ENCODE measurements at places on chromosomes 6 and 20. TPM values are rescaled to one million over a fixed set of nuclear protein-coding genes. Genes with fewer than 3 reads are reported as not detected.

CGA gene
- not detected for total RNA-seq

GNMT gene
- 4.3 TPM for total RNA-seq

MEI4 gene
- not detected for total RNA-seq

DNA sequence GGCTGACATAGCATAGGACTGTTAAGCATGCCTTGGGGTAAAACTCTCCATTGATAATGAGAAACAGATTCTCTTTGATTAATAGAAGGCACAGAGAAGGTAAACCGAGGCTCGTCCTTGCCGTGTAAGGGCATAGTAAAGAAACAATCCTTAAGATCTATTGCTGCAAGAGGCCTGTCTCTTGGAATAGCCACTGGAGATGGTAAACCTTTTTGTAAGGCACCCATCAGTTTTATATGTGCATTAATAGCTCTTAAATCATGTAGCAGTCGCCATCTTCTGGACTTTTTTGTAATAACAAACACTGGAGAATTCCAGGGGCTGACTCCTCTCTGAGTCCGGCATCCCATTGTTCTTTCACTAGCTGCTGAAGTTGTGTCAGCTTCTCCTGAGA is 8.4 kb upstream of the ABHD12 start:
- no peak overlapping the region for H3K4me3 ChIP-seq
- peak; percentile 66 for DNase-seq
- H3K27me3 ChIP-seq = no peaks in the 10 kb centered on the region
- H3K27ac ChIP-seq = no peak overlapping the region
- H3K4me1 ChIP-seq = no peaks in the 10 kb centered on the region

GRCh38 chr6:161274488-161274858 is 612 bp upstream of the AGPAT4 start:
- peak overlapping the region; percentile 61 for H3K4me3 ChIP-seq
- H3K36me3 ChIP-seq = no peaks in the 10 kb centered on the region
- no peak overlapping the region for H3K27ac ChIP-seq
- H3K27me3 ChIP-seq = no peaks in the 10 kb centered on the region
- H3K4me1 ChIP-seq = peaks cover 11% of the 10 kb centered on the region

GRCh38 chr20:62819494-62820174 is 2.8 kb downstream of the COL9A3 start:
- H3K4me1 ChIP-seq = peaks cover 50% of the 10 kb centered on the region
- peaks cover 38% of the 10 kb centered on the region for H3K27me3 ChIP-seq
- H3K27ac ChIP-seq = peak overlapping the region; percentile 9
- no peak overlapping the region for H3K4me3 ChIP-seq

GRCh38 chr20:61771805-61772350 is 293.8 kb downstream of the TAF4 start:
- no peak overlapping the region for H3K4me3 ChIP-seq
- no peaks in the 10 kb centered on the region for H3K27me3 ChIP-seq
- no peaks in the 10 kb centered on the region for H3K36me3 ChIP-seq
- no peaks in the 10 kb centered on the region for H3K4me1 ChIP-seq
- DNase-seq = no peak

- no peaks in the 10 kb centered on the region for H3K4me1 ChIP-seq
- no peak for DNase-seq
- no peaks in the 10 kb centered on the region for H3K36me3 ChIP-seq
- H3K4me3 ChIP-seq = no peak overlapping the region
Observed at GRCh38 chr6:15780437-15780836, 117.6 kb upstream of the DTNBP1 start.

GRCh38 chr6:45196121-45196520 is 132.0 kb upstream of the RUNX2 start:
- no peak overlapping the region for H3K27ac ChIP-seq
- no peak for DNase-seq
- H3K4me1 ChIP-seq = no peaks in the 10 kb centered on the region

Data from Peyer's patch (tissue), 4 donors.